ENCODE measurements at places on chromosomes 3 and 15.

- no peak for DNase-seq
These were observed 191.0 kb downstream of the NLGN1 start for GRCh38 chr3:173588556-173588955.

- DNase-seq: no peak
These were observed 17.2 kb upstream of the ABHD10 start for GRCh38 chr3:111961461-111962164.

DNA sequence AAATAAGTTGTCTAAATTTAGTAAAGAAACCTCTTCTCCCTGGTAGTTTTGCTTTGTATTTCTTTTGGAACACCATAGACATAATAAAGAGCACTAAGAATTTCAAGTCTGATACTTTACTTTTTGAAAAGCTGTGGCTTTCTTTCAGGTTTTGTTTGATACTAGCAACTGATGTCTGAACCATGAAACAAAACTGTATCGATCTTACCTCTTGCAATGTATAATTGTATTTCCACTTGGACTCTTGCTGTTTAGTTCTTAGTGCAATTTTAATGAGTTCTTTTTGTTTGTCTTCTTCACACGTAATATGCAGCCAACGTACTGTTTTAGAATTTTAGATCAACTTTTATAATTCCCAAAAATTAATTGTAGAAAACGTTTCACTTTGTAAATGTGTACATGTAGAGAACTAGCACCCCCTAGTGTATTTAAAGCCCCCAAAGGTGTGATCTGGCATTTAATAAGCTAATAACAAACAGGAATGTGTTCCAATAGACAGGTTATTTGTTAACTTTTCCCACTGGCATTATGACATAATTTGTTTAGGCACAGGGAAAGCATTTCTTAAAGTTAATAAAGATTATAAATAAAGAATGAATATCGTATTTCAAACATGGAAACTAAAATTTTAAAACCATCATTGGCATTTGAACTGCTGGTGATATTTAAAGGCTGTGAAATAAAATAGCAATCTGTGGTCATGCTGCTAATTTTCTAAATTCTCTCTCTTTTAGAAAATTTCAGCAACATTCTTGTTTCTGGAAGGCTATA, 289.1 kb upstream of the DNAJC19 start:
- no peak for DNase-seq

- DNase-seq: no peak
These were observed 17.0 kb upstream of the ANO10 start for GRCh38 chr3:43638594-43639447.

DNA sequence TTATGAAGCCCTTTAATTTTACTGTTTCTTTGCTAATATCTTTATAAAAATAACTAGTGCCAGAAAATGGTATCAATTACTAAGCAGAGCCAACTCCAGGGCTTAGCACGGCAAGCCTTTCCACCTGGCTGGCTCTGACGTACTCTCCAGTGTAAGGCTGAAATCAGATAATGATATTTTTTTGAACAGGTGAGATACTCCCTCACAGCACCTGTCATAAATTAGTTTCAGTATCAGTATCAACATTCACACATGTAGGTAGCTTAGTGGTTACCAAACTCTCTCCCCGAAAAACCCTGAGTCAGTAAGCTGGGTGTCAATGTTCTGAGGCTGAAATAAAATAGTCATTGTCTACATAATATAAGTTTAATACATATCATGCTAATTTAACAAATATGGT, 710.1 kb downstream of the SQOR start:
- DNase-seq: no peak

DNA sequence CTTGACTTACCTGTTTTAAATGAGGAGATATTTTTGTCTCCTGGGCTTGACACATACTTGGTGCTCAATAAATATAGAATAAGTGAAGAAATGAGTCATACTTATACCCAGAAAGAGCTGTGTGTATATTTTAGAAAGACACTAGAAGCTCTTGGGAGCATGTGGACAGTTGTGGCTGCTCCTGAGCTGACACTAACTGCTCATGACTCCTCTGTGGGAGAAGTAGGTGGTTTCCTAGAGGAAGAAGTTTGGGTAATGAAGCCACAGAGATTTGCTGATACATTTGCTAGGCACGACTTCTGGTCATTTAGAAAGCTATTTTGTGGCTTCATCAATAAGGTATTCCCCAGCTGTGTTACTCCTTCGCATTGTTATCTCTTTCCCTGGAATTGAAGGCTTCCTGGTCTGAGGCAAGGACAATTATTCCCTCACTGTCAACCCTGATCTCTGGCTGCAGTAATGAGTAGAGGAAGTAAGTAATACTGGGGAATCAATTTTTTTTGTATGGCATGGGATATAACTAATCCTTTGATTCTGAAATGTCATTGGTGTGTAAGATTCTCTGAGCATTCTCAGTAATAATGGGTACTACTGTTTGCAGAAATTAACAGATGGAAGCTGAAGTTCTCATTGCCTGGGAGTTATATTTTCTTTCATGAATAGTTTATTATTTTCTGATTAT, 79.6 kb upstream of the DCBLD2 start:
- DNase-seq: no peak

DNA sequence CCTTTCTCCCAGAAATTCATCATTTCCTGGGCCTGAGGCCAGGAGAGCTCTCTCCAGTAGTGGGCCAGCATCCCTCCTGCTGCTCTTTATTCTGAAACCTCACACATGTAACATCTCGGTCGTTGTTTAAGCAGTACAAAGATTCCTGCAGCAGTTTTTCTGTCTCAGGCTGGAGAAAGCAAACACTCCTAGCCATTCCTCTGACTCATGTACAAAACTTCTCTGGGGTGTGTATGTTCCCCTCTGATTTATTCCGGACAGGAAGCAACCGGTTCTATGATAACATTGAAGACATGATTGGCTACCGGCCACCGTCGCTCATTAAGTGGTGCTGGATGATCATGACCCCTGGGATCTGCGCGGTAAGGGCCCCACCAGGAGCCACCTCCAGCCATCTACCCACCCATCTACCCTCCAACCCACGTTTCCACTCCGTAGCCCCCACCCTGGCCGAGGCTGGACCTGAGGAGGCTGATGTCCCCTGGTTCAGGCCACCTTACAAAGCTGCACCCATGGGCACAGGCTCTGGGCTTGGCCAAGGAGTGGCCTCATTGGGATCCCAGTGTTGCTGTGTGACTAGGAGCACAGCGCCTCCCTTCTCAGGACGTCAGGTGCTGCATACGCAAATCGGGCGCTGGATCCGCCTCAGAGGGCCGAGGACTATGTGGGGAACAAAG, 58.6 kb upstream of the SLC6A1 start:
- DNase-seq: no peak

DNA sequence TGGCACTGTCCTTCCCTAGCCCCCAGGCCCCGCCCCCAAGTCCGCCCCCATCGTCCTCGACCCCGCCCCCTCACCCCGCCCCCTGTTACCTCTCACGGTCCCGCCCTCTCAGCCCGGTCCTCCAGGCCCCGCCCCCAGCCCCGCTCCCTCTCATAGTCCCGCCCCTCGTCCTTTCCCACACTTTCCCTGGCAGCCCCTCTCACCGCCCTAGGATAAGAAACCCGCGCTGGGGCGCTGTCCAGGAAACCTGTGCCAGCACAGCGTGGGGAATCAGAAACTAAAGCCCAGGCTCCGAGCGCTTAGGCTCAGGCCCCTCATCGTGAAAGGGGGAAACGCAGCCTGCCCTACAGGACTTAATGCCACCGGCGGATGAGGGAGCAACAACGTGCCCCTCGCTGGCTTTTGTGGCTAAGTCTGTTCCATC, 20.9 kb downstream of the TRPM1 start:
- DNase-seq: no peak

- no peak for DNase-seq
These were observed 47.7 kb upstream of the RASGRP1 start for GRCh38 chr15:38612159-38612863.

DNA sequence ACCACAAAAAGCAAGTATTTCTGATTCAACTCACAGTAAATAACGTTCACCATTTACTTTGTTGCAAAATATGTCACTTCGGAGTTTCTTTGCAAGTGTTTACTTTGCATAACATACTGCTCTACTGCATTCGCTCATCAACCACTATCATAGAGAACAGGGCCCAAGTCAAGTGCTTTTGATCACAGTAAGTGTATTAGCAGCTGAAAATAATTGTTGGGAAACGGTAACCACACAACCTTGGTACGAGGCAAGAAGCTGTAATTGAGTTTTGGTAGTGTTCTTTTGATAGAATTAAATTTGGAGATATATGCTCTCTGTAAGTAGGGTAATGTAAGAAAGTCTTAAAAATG, 80.1 kb downstream of the SATB1 start:
- DNase-seq: no peak

DNA sequence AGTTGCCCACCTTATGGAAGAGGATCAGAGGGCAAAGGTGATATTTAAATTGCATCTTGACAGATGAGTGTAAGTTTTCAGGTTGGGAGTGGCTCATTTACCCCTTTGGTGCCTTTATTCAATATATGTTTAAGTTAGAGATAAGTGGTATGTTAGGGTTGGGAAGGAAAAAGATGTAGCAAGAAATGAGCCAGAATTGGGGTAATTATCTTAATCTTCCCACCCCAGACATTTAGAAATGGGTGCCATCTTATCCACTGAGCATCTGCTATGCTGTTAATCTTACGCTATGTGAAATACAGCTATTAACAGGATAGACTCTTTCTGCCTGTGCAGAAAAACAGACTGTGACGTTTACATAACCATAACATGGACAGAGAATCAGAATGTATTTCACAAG, 6.3 kb downstream of the CMTM7 start:
- DNase-seq: no peak

GRCh38 chr3:127041933-127042332, 59.0 kb downstream of the PLXNA1 start:
- DNase-seq: no peak

DNA sequence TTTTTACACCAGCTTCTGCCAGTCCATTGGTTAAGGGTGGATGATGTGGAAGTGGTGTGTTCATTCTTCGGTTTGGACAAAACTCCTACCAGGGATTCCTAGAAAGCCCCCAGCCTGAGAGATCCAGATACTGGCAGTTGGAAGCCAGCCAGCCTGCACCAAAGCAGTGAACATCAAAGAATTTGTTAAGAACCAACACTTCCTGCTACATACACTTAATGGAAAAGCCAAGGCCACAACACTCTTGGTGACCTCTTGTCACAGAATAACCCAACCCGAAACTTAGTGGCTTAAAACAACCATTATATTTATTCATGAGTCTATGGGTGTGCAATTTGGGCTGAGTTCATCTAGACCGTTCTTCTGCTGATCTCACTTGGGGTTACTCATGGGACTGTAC, 42.9 kb upstream of the ADAMTS9 start:
- no peak for DNase-seq

GRCh38 chr3:9916734-9917680, at the start of gene IL17RC:
Gene IL17RC, plus strand, starts transcription at chr3:9917098. Its CDS starts 218 bp downstream, at chr3:9917316.
- no peak for DNase-seq

GRCh38 chr3:40190056-40190455, 119.5 kb upstream of the EIF1B start:
- DNase-seq: no peak

GRCh38 chr15:85488997-85489396, 108.6 kb downstream of the AKAP13 start:
- no peak for DNase-seq

DNA sequence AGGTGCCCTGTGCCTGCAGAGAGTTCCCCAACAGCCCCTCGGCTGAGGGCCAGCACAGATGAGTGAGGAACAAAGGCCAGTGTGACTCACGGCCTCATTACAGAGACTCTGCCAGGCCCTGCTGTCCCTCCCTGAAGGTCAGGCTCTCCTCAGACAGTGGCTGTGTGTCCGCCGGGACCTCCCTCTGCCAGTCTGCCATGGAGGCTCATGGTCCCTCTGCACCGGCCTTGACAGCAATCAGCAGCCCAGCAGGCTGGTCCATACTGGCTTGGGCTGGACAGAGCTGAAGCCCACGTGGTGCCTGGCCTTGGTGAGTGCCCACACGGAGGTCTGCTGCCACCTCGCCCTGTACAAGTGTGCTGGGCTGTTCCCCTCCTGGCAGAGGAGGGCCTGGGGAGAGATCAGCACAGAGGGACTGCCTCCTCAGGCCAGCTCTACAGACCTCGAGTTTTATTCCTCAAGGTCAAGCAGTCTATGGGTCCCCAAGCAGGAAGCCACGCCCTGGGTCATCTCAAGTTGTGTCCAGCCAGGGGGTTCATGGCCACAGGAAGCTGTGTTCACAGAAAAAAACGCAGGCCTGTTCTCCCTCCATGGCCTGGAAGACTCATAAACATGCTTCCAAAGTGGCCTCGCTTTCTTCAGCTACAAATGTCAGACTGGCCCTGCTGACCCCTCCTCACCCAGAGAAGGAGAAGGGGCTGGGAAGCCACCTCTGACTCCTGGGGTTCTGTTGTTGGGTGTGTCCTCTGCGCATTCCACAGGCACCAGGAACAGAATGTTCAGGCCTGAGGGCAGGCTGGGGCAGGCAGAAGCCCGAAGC, 27.0 kb downstream of the SLC41A3 start:
- DNase-seq: no peak

DNA sequence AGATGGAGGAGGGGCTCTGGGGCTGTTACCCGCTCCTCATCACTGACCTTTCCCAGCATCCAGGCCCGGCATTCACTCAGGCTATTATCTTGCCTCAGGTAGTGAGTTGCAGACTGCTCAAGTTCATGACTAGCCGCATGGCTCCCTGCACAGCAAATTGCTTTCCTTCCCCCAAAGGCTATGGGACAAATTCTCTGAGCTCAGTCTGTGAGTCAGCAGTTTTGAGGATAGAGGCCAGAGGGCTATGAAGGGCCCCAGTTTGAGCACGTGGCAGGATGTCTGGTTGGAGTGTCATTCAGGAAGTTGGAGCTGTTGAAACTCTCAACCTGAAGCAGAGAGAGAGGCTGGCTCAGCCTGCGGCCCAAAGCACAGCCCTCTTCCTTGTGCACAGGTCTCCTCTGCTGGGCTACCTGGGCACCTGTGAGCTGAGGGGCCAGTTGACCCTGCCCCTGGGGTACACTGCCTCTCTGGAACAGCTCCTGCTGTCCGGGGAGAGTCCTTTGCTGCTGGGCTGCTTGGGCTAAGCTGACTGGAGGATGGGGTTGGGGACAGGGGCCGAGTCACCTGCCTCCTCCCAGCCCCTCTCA, 7.9 kb downstream of the FAH start:
- no peak for DNase-seq

DNA sequence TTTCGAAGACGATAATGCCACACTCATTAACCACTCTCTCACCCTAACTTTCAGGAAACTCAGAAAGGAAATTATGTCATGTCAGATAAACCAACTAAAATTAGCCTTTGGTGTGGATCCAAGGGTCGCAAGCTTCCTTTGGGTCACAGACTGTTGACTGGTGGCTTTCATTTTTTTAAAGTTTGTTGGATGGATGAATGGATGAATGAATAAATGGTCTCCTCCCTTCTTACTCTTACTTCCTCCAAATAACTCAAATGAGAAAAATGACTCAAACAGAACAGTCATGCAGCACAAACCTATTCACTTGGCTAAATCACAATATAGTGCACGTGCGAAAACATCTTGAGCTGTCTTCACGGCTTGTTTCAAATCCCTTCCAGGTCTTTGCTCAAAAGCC, 82.9 kb upstream of the HACD2 start:
- no peak for DNase-seq

- DNase-seq: no peak
These were observed 61.4 kb downstream of the SH3BP5 start for GRCh38 chr3:15271030-15271429.

Measured in cortex of kidney (tissue), 1 donor.